Tibial artery (tissue), 4 donors: ENCODE measurements at places on chromosomes 7 and 10.

DNA sequence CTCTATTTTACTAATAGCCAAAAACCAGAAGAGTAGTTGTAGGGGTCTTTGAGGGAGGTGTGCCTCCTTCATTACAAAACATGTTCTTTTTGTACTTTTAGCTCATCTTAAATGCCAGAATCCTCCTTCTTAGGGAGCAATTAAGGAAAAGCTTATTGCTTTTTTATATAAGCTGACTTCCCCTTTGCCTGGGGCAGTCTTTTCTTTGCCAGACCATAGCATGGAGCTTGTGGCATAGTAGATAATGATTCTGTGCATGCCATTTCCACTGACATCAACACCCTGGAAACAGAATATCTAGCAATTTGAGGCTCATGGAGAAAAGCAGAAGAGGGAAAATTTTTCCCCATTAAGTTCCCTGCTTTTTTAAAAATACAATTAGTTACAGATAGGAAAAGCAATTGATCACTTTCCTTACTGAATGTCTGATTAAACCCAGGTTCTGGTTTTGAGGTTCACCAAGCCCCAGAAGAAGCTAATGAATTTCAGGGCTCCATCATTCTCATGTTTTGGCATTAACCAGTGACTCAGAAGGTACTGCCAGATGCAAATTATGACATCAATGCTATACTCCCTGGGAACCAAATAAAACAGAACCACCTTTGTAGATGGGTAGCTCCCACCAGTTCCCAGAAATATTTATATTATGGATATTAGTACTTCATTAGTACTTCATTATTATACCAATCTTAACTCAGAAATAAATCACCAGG is 410.6 kb downstream of the KCNMA1 start:
- no peak for DNase-seq

DNA sequence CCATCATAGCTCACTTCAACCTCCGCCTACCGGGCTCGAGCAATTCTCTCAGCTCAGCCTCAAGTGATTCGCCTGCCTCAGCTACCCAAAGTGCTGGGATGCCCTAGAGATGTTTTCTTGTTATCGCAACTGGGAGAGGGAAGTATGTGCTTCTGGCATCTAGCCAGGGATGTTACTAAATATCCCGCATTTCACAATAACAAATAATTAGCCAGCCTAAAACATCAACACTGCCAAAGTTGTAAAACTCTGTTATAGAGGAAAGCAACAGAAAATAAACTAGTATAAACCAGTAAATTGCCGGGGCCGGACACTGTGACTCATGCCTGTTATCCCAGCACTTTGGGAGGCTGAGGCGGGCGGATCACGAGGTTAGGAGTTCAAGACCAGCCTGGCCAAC is 7.2 kb downstream of the INA start:
- no peak for DNase-seq

- DNase-seq = no peak
Measured at GRCh38 chr10:34526758-34527730, 288.1 kb downstream of the PARD3 start.

GRCh38 chr7:130853503-130854279 is 119.7 kb upstream of the KLF14 start:
- DNase-seq = no peak

- DNase-seq = peak; percentile 79
Measured at GRCh38 chr10:91034494-91035159, 113.7 kb upstream of the ANKRD1 start.

DNA sequence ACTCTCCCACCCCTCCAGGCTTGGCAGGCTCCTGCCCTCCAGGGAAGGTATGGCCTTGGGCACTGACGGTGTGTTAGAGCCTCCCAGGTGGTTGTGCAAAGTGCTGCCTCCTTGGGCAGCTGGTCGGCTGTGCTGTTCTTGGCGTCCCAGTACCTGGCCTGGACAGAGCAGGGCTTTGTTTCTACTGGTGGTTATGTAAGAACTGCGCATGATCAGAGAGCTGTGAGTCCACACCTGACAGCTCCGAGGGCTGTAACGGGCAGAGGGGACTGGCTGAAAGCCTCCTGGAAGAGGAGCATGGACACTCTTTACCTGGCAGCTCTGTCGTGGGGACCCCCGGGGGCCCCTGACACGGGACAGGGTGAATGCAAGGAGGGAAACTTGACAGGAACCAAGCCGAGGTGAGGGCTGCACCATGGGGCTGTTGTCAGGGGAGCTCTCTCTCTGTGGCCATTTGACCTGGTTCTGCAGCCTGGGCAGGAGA is 3.1 kb upstream of the SFRP5 start:
- DNase-seq = no peak

DNA sequence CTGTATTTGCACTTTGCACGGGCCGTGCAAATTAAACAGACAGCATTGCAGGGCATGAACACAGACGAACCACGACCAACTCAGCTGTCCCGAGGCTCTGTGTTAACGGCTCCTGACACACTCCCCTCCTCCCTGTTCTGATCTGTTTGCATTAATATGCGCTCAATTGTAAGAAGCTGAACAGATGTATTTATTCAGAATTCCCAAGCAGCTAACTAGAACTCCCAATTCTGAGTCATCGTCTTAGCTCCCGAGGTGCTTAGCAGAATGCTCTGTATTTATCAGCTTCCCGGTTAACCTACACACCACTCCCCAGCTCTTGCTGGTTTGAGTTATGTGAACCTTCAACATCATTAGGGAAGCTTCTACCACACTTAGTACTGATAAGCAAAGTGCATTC is 286.4 kb downstream of the PTPRN2 start:
- DNase-seq = no peak

DNA sequence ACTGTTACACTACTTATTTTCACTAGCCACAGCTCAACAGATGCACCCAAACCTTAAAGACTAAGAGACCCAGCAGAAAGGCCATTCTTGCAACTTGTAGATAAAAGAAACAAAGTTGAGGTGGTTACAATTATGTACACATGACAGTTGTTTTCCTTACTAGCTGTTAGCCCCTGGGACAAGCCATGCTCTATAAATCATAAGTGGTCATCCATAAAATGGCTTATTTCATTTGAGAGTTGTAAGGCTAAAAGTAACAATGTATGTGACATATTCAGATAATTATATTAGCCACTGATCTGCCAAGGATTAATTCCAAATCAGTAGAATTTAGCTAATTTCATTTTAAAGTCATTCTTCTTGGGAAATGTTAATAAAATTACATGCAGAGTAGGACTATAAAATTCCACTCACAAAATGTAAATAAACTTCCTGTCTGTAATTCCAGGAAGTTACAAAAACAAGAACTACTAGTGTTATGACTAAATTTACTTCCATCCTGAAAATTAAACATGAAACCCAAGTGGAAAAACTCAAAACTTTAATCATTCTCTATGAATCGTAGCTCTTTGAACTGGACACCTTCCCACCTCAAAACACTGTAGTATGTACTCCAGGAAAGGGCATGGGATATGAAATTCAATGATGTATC is 13.3 kb downstream of the SLC37A3 start:
- DNase-seq = no peak

- no peak for DNase-seq
Measured at GRCh38 chr10:85548034-85548433, 818.6 kb downstream of the GRID1 start.

DNA sequence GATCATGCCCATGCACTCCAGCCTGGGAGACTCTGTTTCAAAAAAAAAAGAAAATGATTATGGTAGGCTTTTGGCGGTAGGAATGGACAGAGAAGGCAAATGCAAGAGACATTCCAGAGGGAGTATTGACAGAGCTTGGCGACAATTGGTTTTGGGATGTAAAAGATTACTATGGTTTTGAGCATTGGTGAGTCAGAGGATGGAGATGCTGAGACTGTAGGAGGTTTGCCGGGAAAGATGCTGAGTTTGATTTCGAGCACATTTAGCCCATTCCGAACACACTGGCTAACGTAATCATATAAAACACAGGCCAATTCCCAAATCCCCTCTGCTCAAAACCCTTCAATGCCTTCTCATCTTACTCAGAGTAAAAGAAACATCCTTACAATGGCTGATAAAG is 161.6 kb upstream of the MKLN1 start:
- DNase-seq = no peak

GRCh38 chr10:62506371-62506770 is 132.2 kb downstream of the ZNF365 start:
- DNase-seq = no peak

- DNase-seq = no peak
Measured at GRCh38 chr7:94067506-94067905, 63.4 kb upstream of the BET1 start.

DNA sequence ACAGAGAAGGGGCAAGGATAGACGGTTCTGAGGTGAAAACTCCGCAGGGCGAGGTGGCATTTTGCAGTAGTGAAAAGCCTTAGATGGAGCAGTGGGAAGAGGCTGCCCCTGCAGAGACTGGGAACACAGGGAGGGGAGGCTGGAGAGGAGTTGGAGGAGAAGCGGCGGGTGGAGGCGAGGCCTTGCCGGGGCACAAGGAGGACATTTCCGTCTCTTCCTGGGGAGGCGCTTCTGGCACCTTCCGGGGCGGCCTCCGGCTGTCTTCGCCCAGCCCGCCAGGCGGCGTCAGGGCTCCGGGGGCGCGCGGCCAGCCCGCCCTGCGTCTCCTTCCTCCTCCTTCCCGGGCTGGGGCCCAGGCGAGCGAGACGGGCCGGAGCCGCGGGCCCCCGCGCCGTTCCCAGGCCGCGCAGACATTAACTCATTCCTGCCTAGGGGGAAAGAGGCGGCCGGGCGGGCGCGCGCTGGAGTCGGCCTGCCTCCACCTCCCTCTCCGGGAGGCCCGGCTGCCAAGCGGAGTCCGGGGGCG is 42.7 kb downstream of the LDB3 start:
- DNase-seq = peak; percentile 95

DNA sequence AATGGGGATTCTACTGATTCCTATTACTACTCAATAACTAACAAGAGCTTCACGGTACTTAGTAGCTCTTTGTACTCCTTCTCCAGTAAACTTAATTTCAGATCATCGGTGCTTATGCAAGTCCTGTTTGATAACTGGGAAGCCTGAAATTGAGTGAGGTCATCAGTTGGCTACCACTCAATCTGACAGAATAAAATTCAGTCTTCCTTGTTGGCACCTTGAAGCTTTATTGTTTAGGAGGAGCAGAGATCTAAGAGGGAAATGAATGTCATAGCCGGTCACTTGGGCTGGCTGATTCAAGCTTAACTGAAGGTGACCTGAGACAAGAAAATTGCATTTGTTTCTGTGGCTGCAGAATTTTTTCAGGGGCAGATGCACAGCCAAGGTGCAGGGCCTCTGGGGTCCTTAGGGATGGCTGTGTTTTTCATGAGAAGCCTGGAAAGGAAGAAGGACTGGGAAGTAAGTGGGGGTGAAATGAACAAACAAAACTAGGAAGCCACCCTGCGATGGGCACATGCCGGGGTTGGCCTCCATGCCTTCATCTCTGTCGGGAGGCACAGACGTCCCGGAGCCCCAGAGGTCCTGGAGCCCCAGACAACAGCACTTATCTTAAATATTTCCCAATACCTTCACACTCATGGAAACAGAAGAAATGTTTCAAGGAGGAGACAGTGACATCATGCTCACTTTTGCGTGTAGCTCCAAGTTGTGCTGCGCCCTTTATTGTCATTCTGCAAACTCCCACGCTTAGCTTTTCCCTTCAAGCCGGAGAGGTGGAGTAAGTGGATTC is 85.0 kb upstream of the KIF5B start:
- no peak for DNase-seq

DNA sequence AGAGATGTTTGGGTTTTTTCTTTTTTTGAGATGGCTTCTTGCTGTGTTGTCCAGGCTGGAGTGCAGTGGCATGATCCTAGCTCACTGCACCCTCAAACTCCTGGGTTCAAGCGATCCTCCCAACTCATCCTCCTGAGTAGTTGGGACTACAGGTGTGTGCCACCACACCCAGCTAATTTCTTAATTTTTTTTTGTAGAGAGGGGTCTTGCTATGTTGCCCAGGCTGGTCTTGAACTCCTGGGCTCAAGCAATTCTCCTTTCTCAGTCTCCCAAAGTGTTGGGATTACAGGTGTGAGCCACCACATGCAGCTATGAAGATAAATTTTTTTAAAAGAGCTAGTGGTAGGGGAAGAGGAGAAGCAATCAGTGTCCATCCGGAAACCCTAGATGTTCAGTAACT is 56.8 kb downstream of the CLIP2 start:
- DNase-seq = no peak

DNA sequence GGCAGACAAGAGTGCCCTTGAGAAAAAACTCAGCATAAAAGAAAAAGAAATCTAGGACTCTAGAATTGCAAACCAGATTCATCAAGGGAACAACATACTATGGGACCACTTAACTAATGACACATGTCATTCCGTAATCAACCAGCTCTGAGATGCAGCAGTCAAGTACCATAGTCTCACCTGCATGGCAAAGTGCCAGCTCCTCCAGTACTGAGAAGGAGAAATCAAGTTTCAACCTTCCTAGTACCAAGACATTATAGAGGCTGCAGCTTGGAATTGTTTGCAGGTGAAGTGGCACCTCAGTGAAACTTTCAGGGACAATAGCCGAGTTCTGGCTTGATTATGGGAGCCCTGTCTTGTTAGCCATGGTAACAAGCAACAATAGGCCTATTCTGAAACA is 11.5 kb downstream of the STEAP1 start:
- no peak for DNase-seq

- no peak for DNase-seq
Measured at GRCh38 chr10:47024399-47025252, 113.4 kb downstream of the PTPN20 start.

DNA sequence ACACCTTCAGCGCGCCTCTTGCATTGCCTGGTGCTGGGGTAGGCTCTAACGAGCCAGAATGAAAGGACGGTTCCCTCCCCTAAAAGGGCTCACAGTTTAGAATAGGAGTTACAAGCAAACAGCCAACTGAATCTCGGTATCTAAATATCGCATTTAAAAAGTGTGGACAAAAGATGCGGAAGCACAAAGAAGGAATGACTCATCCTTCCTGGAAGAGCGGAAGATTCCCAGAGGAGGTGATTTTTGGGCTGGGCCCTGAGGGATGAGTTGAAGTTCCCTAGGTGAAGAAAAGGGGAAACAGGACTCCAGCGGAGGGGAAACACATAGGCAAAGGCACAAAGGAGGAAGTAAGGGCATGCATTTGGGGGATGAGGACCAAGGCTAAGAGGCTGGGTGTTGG is 29.9 kb downstream of the SRRM3 start:
- DNase-seq = no peak

DNA sequence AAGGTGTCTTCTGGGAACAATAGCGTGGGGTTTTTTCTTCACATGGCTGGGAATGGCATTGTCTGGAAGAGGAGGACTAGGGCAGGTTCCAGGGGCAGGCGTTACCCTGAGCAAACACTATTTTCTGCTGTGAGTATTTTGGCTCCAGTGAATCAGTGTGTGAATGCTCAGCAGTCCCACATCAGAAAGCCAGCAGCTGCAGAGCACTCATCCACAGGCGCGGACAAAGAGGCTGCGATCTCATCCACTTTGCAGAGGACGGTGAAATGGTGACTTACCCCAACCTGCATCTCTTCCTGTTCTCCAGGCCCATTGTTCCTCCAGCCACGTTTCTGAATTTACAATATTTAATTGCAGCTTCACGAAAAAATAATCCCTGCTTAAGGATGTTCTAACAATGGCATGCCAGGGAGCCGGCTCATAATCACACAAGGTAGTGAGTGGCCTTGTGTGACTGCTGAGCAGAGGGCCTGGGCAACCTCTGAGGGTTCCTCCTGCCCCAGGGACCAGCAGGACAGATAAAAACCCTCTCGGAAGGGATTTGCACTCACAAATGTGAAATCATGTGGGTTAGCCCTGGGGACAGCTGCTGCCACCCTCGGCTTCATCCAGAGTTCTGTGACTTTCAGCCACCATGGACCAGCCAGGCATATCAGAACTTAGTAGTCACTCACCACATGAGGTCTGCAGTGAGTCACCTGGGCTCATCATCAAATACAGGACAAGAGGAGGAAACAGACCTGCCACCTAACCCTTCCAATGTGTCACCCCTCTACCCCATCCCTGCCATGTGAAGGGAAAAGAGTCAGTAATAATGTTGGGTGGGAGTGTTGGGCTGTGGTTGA is 65.0 kb upstream of the EN2 start:
- no peak for DNase-seq
